NCI-H2029 (cell line): ENCODE measurements at places on chromosomes 4 and X.

DNA sequence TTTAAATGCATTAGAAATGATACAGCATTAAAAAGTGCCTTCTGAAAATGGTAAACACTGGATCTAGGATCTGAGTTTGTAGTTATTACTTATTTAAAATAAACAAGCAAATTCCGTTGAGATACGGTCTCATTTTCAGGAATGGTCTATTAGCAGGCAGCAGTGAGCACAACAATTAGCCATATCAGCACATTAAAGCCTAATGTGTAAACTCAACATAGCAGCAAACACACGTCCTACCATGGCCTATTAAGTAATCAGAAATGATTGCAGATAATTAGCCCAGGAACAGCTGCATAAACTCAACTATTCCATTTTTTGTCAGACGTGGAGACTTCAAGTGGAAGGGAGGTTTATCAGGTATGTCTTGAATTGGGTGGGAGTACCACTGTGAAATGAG, 61.8 kb downstream of the NEIL3 start:
- no peak for DNase-seq

DNA sequence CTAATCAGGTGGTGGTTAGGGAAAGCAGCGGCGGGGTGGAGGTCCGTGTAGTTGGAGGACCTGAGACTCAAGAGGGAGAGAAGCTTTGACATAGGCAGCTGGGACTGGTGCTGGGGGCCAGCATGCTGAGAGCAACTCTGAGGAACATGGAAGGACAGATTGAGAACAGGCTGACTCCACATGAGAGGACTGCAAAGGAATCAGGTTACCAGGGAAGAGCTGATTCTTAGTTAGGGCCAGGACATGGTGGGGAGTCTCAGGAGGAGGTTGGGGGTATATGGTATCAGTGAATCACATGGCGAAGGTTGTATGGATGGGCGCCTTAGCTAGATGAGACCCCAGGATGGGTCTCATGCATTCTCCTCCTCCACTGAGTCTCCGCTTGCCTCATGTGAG, 264.0 kb upstream of the BOD1L1 start:
- no peak for DNase-seq

GRCh38 chr4:184163813-184164212, 53.9 kb downstream of the ENPP6 start:
- DNase-seq = no peak

GRCh38 chrX:85303544-85303943, 59.8 kb downstream of the ZNF711 start:
- DNase-seq = no peak
